ENCODE measurements at places on chromosomes 13 and 19.

GRCh38 chr13:73835138-73835721 is 299.0 kb downstream of the KLF12 start:
- DNase-seq = peak; percentile 35

GRCh38 chr13:73364736-73365135 is 305.9 kb downstream of the KLF5 start:
- no peak for DNase-seq

DNA sequence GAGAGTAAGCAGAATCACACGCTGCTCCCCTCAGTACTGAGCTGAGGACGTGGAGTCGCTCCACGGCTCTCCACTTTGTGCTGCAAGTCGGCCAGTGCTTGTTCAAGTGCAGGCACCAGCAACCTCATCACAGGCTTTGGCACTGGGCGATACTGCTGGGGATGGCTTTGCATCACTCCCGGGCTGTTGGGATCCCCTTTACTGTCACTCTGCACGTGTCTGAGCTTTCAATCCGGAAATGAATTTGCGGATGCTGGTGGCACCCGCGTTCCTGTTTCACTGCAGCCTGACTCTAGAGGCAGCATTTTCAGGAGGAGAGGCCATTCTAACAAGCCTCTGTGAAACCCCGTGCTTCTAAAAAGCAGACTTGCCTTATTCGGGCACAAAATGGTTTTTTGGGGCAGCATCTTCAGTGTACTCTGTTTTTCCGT is 19.1 kb downstream of the SMARCA4 start:
- DNase-seq = peak; percentile 44

GRCh38 chr19:408441-408901 is 476 bp downstream of the C2CD4C start:
- no peak for DNase-seq

- DNase-seq = no peak
Observed at GRCh38 chr19:31179471-31179852, 169.8 kb downstream of the TSHZ3 start.

- DNase-seq = no peak
Observed at GRCh38 chr13:76968041-76968440, 19.7 kb downstream of the ACOD1 start.

- DNase-seq = no peak
Observed at GRCh38 chr13:100520936-100521850, 67.4 kb downstream of the GGACT start.

- no peak for DNase-seq
Observed at GRCh38 chr19:58261968-58262921, 16.5 kb upstream of the ZNF8 start.

DNA sequence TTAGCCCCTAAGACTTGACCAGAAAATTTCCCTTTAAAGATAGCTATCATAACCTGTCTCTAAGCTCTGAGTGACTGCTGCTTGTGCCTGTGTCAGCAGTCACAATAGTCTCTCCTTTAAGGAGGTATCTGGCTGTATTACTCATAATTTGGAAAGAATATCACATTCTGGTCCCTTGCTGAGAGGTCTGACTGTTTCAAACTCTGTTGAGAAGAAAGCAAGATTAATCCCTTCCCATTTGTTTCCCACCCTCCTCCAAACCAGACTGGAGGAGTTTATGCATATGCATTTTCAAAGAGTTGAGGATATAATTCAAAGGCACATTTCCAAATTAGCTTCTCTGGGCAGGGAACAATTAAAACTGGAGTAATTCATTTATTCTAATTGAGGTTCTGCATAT is 2.3 kb downstream of the HTR2A start:
- DNase-seq = no peak

- DNase-seq = no peak
Observed at GRCh38 chr13:67961331-67961730, 731.2 kb upstream of the PCDH9 start.

DNA sequence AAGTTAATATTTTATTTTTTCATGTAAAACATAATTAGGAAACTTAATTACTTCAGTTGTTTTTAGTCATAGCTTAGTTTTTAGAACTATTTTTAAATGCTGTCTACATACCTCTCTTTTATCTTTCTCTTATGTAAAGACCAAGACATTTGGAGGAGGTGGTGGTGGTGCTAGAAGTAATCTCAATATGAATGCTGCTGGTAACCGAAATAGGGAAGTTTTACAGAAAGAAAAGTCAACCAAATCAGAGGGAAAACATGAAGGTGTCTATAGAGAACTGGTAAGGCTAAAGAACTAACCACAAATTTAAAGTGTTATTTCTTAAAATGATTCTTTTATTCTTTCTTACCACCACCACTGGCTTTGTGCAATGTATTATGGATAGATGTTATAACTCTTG is 97.3 kb downstream of the TDRD3 start:
- no peak for DNase-seq

DNA sequence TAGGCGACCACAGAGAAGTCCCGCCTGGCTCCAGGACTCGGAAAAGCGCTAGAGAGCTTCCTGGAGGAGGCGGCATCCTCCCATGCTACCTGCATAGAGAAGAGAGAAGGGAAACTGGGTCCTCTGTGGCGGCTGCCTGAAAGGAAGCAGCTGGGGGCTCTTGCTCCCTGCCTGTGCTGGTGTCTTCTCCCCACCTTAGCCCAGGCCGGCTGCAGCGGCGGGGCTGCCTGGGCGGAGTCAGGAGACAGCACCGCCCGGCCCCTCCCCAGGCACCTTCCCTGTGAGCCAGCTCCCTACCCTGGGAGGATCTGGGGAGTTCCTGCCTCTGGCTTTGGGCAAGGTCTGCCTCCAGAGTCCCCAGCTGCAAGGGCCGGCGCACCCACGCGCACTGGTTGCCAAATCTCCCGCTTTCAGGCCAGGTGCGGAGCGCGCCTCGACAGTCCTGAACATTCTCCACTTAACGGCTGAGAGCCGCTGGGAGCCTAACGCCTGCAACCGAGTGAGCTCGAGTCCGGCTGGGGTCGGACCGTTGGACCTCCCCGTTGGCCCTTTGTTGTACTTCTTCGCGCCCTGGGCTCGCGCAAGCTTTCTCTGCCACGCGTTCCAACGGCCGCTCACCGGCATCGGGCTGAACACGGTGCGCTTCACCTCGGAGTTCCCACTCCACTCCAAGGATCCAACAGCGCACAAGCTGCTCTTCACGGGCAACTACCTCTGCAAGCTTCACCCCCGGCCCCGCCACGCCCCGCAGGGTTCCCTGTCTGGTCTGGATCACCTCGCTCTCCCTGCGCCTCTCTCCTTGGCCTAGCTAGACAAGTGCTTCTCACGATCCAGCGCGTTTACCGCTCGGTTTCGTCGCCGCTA is 21.8 kb upstream of the ZNF30 start:
- DNase-seq = no peak

DNA sequence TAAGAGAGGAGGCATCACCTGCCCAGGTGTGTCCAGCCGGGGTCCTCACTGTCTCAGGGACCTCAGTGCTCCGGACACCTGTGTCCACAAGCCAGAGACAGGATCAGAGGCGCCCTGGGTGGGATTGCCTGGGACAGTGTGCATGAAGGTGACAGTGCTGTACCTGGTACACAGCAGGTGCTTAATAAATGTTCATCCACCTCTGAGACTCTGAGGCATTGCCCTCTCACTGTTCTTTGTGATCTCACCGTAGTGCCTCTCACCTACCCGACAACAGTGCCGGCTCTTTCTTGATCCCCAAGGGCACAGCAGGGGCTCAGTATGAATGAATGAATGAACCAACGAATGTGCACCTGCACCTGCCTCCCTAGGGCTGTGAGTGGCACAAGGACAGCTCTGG is 9.2 kb downstream of the RDH13 start:
- DNase-seq = no peak

DNA sequence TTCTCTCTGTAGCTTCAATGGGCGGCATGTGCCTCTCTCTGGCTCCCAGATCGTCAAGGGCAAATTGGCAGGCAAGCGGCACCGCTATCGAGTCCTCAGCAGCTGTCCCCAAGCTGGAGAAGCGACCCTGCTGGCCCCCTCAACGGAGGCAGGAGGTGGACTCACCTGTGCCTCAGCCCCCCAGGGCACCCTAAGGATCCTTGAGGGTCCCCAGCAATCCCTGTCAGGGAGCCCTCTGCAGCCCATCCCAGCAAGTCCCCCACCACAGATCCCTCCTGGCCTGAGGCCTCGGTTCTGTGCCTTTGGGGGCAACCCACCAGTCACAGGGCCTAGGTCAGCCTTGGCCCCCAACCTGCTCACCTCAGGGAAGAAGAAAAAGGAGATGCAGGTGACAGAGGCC is 1.7 kb downstream of the POLR1G start:
- no peak for DNase-seq

- peak; percentile 52 for DNase-seq
Observed at GRCh38 chr13:94345374-94346195, 133.9 kb downstream of the DCT start.
